M059J (cell line): ENCODE measurements at places on chromosomes 3 and 15. TPM values are rescaled to one million over a fixed set of nuclear protein-coding genes. Genes with fewer than 3 reads are reported as not detected.

DNA sequence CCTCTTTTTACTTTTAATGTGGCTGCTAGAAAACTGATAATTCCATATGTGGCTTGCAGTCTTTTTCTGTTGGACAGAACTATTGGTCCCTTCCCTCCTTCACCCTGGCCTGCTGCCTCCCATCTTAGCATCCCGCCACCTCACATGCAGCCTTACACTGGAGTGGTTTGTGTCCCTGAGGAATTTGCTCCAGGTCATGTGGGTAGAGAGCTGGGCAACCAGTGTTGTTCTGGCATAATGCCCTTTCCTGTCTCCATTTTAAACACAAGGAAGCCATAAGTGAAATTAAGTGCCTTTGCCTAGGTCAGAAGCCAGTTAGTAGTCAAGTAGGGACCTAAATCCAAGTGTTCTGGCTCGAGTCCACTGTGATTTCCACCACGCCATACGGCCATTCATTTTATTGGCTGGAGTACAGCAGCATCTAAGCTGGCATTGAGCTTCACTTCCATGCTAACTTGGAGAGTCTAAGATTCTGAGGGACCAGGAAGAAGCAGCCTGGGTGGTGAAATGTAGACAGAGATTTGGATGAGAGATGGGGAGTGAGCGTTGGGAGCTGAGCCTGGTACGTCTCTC lies 46.0 kb upstream of the PLXNA1 start:
- DNase-seq: peak; percentile 86

DNA sequence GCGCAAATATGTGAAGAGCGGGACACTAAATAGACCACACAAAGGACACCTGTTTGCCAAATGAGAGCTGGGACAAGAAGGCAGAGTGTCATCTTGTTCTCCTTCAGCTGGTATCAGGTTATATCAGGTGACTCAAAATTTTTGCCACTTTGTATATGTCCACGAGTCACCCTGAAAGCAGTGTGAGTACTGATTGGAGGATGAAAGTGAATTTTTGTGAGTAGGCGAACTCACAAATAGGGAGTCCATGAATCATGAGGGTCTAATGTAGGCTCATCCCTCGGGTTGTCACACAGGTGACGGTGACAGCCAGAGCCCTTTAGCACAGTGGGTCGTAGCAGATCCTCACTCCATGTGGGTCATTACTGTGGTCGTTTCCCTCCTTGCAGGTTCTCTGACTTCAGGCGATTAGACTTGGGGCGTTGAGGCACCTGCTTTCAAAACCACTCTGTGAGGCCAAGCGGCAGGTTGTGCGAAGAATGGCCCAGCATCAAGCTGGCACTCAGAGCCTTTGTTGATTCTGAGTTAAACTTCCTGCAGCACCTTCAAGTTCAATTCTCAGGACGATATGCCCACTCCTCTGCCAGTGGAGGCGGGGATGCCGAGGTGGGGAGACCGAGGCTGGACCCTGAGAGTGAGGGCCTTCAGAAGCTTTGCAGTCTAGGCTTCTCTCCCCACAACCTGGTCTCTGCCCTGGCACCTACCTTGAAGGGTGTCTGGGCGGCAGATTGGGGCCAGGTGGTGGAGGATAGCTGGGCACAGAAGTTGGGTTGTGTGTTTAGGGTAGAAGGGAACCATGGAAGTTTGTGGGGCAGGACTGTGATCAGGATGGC lies 173.8 kb downstream of the SMAD6 start:
- peak; percentile 24 for DNase-seq

GRCh38 chr3:180117381-180118163 lies 80.8 kb upstream of the PEX5L start:
- DNase-seq: no peak

DNA sequence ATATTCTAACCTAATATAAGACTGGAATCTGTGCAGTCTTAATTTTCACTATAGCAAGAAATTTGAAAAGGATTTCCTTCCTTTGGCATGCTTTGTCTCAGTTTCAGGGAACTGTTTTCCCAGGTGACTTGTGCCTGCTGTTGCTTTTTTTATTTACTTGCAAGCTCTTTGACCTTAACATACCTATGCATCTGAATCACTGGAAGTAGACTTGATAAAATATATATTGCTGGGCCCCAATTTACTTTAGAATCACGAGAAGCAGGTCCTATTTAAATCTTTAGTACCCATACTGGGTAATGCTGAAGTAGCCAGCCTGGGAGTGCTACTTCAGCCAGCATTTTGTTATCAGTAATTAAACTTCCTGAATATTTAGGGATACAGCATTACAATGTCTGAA lies 257.9 kb upstream of the ALCAM start:
- DNase-seq: no peak

DNA sequence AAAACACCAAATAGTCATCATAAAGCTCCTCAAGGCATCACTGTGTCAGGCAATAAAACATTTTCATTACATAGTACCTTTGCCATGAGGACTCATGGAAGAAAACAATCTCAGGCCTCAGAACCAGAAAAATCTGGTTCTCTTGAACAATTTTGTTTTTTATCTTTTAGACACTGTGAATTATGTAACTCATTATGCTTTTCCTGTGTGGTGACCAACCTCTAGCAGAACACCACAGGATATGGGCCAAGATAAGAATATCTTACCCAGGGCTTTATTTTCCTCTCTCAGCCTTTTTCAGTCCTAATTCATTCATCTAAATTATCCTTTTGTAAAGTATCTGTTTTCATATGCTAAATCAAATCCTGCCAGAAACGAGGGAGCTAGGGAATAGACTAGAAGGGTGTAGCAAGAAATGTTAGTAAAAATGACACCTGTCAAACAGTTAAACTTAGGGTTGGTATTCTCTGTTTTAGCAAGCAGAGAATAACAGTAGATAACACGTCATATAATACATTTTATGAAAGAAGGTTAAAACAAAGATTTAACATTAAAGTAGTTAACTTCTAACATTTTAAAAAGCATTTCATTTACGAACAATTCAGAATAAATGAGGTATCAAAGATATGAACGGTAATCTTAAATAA lies 111.1 kb downstream of the FBXL22 start:
- no peak for DNase-seq

DNA sequence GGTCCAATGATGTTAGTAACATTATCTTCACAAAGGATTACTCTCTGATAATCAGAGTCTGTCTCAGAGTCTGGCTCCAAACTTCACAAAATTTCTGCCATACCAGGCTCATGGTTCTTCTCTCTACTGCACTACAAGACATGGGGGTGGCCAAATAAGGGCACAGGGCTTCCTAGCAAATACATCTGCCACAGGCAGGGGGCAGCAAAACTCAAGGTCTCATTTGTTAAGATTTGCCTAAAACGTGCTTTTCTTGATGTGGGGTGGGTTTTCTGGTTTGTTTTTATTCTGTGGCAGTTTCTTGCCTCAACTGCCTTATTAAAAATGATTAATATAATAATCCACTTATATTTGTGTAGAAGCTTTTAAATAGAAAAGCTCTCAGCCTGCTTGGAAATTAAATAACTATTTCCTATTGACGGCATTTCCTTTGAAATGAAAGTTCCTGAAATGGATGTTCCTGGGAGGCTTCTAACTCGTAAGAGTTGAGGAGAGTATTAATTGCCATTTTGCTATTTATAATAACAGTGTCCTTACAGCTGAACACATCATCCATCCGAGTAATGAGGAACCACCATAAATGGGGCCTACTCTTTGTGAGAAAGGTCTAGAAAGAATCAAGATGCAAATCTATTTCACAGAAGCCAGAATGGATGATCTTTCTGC lies 53.8 kb downstream of the SST start:
- DNase-seq: peak; percentile 63

GRCh38 chr15:77516076-77516475 lies 95.4 kb downstream of the HMG20A start:
- peak; percentile 81 for DNase-seq

GRCh38 chr3:177705976-177706823 lies 508.9 kb upstream of the TBL1XR1 start:
- no peak for DNase-seq

DNA sequence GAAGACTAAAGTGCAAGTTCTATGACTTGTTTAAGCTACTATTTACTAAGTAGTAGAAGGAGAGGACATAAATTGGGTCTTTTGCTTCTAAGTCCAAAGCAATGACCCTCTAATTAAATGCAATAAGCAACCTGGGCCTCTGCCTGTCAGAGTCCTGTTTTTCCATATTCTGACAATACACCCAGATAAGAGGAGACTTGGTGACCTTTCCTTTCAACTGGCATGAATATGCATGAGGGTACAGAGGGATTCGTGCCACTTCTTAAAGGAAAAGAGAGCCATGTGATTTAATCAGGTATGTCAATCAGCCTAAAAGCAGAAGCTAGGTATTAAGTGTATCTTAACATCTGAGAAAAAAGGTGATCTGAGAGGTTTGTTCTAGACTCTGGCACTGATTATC lies 50.7 kb upstream of the FGF7 start:
- no peak for DNase-seq

- DNase-seq: no peak
These were observed 124.7 kb upstream of the RAD18 start for GRCh38 chr3:9087831-9088413.

- peak; percentile 5 for DNase-seq
These were observed 102.9 kb upstream of the CHRM5 start for GRCh38 chr15:33865416-33865815.

DNA sequence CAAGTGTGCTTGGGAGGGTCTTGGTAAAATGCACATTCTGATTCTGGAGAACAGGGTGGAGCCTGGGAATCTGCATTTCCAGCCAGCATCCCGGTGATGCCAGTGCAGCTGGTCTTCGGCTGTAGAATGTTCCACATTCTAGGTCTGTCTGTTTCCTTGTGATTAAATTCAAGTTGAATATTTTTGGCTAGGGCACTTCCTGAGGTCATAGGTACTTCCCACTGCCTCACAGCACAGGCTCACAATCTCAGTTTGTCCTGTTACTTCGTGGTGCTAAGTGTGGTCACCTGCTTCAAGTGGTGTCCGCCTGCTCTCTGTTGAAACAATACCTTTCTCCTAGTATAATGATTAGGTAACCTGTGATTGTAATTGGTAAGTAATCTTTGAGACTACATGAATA lies 40.1 kb downstream of the FLNB start:
- DNase-seq: peak; percentile 58

- no peak for DNase-seq
These were observed 29.2 kb upstream of the MUC13 start for GRCh38 chr3:124963755-124964154.

DNA sequence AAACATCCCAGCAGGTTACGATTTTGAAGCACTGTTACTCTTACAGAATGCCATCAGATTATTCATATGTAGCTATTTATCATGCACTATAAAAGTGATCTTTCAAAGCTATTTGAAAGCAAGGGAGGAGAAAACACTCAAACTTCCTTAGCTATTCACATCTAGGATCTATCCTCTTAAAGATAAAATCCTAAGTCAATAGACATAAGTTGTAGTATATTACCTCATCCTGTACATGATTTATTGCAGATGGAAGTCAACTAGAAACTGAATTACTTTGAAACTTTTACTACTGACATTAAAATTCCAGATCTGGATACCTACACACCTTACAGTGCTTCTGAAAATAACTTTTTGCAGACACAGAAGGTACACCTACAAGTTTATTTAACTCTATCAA lies 197.2 kb downstream of the MEIS2 start:
- no peak for DNase-seq

- DNase-seq: no peak
These were observed 43.0 kb upstream of the USP3 start for GRCh38 chr15:63461230-63461985.

- peak; percentile 11 for DNase-seq
These were observed 51.3 kb downstream of the ETV5 start for GRCh38 chr3:186057594-186057993.

GRCh38 chr15:62306851-62307504 lies 141.9 kb upstream of the C2CD4B start:
- DNase-seq: peak; percentile 65

GRCh38 chr15:40327457-40327856 lies 4.0 kb downstream of the INAFM2 start:
- DNase-seq: no peak

- peak; percentile 15 for DNase-seq
These were observed 229.2 kb upstream of the ST8SIA2 start for GRCh38 chr15:92164327-92165000.

DNA sequence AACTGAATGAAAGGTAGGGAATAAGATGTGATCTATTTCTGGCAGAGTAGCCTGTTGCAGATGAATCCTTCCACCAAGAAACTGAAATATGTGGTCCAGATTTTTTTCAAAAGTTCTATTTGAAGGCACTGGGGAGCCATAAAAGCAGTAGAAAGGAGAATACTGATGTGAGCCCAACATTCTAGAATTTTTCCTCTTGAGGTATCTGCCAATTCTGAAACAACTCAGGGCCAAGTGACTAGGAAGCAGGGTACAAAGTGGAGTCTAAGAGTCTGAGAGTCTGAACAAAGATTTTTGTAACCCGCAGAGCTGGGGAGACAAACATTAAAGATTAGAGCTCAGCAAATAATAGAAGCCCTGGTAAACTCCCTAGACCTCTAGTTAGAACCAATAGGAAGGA lies 58.3 kb upstream of the SLCO3A1 start:
- no peak for DNase-seq

DNA sequence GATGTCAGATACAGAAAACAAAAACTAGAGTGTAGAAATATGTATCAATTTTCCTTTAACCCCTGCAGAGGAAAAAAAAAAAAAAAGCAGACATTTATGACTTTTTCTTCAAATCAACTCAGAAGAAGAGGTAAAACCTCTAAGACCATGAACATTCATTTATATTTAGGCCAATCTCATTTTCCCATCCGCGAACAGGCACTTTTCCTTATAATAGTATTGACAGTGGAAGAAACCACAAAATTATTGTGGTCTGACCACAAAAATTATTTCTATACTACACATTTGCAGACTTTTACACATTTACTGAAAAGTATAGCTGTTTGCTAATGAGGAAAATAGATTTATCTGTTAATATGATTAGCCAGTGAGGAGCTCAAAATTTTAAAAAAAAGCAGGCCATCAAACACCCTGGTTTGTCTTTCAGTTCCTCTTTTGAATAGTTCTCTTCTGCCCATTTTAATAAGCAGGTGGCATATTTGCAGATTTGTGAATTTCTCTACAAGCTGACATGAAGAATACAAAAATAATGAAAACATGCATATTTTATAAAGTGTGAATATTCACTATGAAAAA lies 5.7 kb downstream of the OSBPL11 start:
- peak; percentile 13 for DNase-seq

- DNase-seq: peak; percentile 43
These were observed 78.8 kb upstream of the PCSK6 start for GRCh38 chr15:101568309-101568708.

DNA sequence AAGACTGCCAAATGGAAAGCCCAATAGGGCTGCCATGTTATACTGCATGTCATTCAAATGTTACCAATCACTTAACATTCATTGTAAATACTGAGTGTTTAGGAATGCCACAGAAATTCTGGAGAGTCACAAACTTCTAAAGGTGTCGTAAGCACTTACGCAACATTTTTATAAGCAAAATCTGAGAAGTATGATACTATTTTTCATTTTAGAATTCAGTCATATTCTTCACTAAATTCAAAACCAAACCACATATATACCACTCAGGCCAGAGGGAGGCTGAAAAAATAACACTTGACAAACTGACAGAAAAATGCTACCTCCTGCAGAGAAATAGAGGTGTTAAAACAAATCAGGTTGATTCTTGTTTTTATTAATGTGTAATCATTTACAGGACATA lies 89.8 kb downstream of the THBS1 start:
- no peak for DNase-seq

- no peak for DNase-seq
These were observed 26.4 kb downstream of the GRIP2 start for GRCh38 chr3:14513566-14514322.

The CTXN2 gene
- total RNA-seq: 0.20 TPM in 1 of 2 replicates, not detected in the other

The TIMP4 gene
- 5.1 and 8.9 TPM in 2 replicates for total RNA-seq

The RNF7 gene
- total RNA-seq: 117 and 136 TPM in 2 replicates

The GP5 gene
- 0.12 TPM in 1 of 2 replicates, not detected in the other for total RNA-seq

The ALG1L2 gene
- not detected in 2 replicates for total RNA-seq

The C3orf20 gene
- total RNA-seq: not detected in 2 replicates

The FBXO40 gene
- total RNA-seq: not detected in 2 replicates

The LYZL4 gene
- not detected in 2 replicates for total RNA-seq

The TYRO3 gene
- 5.3 and 8.7 TPM in 2 replicates for total RNA-seq

The TUBGCP4 gene
- 22.1 and 24.5 TPM in 2 replicates for total RNA-seq
